ENCODE measurements at places on chromosomes 3 and 15.

DNA sequence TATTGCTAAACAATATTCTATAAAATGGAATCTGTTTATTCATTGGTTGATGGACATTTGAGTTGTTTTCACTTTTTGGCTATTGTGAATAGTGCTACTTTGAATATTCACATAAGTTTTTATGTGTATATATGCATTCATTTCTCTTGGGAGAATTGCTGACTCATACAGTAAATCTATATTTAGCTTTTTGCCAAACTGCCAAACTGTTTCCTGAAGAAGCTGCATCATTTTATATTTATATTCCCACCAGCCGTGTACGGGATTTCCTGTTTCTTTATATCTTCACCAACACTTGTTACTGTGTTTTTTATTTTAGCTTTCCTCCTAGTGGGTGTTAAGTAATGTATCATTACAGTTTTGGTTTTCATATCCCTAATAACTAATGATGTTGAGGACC, 12.5 kb upstream of the TCAIM start:
- no peak for DNase-seq

DNA sequence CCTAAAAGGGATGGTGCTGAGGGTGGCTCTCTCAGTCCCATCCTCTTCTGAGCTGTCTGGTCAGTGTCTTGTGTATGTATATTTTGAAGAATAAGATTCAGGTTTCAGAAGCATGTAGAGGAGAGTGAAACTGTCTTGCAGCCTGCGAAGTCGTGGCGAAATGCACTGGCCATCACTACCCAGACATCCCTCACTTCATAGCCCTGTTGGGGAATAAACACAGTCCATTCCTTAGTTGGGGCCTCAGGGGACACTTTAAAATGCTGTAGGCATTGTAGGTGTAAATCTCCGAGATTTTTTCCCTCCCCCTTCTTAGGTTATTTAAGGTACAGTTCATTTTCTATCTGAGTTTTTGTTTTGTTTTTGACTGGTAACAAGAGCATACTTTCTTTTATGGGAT, 93.8 kb downstream of the DNASE1L3 start:
- no peak for DNase-seq

DNA sequence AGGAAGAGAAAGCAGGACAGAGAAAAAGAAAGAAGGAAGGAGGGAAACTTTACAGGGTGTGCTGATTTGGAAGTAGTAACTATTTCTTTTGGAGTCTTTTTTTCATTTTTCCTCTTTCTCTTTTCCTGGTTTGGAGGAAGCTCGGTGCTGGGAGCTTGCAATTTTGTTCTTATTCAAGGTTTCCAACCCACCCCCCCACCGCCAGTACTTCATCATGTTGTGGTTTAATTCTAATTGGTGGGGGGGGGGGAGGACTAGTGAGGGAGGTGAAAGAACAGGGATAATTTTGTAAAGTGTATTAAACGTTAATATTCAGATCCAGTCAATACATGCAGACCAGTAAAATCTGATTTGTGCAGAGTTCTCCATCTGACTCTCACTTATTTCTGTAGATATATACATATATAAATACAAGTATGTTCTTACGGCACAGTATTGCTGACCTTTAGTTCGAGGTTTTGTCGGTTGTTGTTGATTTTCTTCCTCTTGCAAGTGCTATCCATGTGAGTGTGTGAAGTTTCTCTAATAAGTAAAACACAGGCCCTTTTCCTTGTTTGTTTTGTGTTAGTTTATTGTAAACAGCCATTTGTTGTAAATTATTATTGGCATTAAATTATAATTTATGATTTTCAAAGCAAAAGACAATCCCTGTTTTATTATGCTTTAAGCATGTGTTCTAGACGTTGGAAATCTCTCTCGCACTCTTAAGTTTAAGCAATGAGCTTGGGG, 9.3 kb downstream of the NR2F2 start:
- no peak for DNase-seq

DNA sequence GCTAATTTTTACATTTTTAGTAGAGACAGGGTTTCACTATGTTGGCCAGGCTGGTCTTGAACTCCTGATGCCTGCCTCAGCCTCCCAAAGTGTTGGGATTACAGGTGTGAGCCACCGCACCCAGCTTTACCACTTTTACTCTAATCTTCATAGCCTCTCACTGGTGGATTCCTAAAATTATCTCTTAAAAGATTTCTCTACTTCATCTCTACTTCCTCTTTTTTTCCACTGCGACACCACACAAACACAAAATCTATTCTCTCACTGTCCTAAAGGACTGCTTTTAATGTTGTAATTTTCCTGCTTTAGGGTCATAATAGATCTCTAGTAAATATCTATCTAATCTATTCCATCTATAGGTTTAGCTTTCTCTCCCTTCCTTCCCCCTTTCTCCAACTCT, 34.0 kb upstream of the TBL1XR1 start:
- DNase-seq, result no peak

GRCh38 chr3:131900891-131901290, 133.9 kb downstream of the CPNE4 start:
- DNase-seq, result no peak

DNA sequence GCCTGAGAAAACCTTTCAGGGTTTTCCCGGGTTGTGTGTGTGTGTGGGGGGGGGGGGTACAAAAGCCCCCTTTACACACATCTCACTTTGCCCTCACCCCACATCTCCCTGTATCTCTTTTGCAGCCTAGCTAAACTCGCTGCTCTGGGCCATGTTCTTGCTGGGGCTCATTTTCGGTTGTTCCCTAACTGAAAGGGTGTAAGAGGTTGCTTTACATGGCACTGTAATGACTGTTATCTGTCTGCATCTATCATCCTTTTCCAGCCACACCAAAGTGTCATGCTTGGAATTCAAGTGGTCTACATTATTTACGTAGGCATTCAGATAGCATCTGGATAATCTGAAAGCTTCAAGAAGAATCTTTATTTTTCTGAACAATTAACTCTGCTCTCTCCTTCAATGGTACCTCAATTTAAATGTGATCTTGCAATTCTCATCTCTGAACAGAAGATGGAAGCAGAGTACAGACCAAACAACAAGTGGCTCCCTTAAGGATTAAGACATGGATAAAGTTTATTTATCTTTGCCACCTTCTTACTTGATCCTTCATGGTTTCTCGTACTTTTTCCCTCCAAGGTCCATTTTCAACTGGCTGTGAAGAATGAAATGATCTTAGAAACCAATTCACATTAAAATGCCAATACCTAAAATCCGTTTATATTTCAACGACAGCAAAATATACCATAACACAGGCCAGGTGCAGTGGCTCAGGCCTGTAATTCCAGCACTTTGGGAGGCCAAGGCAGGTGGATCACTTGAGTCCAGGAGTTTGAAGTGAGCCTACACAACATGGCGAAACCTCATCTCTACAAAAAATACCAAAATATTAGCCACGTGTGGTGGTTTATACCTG, 34.9 kb downstream of the DCLK3 start:
- no peak for DNase-seq

DNA sequence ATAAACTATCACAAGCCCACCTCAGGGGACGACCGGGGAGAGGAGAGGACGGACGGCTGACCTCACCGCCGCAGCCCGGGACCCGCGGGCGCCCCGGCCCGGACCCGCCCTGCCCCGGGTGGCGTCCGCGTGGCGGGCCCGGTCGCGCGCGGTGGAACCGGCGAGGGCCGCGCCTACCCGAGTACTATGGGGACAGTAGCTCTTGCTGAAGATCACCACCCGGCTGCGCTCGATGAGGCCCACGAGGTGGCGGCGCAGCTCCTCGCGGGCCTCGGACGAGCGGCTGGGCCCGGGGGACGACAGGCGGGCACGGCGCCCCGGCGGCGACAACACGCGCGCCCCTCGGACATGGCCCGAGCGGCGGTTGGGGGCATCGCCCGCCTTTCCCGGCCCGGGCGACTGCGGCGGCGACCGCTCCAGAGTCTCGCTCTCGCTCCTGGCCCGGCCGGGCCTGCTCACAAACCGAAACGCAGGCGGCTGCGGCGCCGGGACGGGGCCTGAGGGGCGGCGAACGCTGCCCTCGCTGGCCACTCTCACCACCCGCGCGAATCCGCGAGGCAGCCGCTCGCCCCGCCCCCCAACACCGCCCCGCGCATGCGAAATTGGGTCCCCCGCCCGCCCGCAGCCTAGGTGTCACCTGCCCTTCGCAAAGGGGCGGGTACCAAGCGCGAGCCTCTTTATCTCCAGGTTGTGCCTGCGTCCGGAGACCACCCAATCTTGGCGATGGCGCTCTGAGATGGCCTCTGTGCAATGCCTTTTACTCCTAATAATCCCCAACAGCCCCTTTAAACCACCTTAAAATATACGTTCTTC, at the start of gene TXNRD3:
TXNRD3 (minus strand) TSS at position 554 of the 813 bp plus-strand sequence.
- peak; percentile 44 for DNase-seq

DNA sequence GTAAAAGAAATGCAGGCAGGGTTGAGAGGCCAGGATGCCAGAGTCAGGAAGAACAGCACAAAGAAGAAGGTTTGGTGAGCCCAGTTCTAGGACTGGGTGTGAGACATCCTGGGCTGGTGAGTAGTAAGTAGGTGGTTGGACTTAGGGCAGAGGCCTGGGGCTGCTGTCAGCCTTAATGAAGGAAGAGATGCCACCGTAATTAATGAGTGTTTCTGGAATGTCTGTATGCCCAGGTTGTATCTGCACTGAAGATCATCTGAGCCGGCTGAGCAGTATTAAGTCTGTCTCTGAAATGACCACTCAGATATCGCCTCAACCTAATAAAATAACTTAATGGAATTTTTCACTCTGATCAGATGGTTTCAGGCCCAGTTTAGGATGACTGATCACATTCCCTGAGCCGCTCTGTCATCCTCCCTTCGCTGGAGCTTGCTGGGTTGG, 532.9 kb upstream of the IL12A start:
- DNase-seq, result no peak

DNA sequence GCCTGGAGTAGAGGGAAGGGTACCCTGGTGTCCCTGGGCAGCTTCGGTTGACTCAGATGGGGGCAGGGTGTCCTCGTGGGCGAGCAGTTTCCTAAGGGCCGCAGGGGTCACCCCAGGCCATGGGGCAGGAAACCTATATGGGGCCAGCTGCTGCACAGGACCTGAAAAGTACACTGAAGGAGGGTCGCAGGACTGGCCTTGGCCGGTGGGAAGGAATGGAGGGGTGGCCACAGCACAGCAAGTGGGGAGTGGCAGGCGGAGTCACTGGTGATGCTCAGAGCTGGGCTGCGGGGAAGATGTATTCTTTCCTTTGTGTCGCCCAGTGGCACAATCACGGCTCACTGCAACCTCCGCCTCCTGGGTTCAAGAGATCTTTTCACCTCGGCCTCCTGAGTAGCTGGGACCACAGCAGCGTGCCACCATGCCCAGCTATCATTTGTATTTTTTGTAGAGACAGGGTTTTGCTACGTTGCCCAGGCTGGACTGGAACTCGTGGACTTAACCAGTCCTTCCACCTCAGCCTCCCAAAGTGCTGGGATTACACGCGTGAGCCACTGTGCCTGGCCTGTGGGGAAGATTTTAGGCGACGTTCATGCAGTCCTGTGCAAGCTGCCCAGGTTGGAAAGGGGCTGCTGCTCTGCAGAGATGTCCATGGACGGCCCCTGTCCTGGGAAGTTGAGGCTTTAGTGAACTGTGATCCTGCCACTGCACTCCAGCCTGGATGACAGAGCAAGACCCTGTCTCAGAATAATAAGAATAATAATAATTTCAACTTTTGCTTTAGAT, 57.2 kb downstream of the EFCAB12 start:
- DNase-seq, result no peak

DNA sequence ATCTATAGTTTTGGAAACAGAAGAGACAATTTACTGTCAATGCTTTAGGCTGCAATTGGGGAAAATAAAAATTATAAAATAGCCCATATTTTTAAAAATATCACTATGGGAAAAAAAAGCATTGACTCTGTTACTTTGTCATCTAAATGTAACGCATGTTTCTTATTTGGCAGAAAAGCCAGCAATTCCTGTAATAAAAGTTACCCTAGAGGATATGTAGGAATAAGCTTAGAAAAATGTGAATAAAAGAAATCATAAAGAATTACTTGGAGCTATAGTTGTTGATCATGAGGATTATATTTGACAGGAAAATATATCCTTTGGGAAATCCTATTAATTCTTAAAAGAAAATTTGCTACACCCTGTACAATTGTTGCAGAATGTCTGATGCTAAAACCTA, 515.4 kb upstream of the IL12A start:
- DNase-seq, result no peak

DNA sequence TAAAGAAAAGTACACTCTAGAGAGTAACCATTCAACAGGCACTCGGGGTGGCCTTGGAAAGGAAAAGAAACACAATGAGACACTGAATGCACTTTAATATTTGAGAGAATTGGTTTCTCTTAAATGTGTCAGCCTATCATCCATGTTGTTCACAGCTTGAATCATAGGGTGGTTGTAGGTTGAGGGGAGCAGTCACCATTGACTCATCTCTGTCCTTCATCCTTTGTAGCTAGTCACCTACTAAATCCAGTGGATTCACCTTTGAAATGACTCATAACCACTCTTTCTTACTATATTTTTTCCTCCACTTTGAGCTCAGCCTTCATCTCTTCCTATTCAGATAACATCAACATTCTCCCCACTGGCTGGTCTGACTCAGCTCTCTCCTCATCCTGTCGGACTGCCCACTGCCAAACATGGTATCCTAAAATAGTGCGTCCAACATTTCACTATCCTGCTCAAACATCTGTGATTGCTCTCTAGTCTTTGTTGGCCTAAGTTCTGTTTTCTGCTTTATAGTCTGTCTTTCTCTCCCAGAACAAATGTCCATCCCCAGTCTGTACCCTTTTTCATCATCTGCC, 182.7 kb upstream of the GADL1 start:
- DNase-seq, result no peak

GRCh38 chr15:68305420-68305871, 27.9 kb downstream of the FEM1B start:
- DNase-seq, result no peak

GRCh38 chr3:159488602-159489001, 500.0 kb upstream of the IL12A start:
- no peak for DNase-seq

DNA sequence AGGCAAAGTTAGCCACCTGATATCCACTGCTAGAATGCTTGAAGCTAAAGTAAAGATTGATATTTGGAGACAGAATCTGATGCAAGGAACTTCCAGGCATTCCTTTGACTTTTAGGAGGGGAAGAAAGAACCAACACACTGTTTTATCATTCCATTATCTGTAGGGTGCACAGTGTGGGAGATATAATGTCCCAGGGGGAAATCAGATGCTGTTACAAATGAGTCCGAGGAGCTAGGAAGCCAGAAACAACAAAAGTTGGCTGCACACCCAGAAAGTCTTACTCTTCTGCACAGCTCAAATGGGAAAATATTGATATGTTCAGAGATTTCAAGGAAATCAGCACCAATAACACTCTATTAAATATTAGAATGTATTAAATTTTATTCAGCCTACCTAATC, 113.6 kb upstream of the ROBO1 start:
- DNase-seq, result no peak

DNA sequence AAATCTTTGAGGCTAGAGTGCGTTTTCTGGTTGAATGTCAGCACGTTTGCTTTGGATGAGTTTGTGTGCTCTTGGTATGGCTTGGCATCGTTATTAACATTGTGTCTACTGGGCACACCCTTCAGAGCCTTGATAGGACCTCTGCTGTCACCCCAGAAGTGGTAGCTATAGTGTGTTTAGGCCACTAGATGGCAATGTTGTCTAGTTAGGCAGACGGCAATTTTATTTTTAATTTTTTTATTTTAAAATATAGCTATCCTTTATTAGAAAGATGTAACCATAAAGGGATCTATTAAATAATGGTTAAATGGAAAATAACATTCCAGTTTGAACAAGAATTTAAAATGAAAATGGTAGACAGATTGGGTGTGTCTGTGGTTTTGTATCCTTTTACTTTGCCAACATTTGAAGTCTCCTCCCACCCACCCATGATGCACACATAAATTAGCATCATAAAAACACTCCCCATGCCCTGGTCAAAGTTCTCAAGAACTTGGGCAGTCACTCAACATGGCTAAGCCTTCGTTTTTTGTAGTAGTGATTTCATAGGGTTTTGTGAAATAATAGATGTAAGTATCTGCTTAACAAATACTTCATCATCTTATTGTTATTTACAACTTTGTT, 200.7 kb downstream of the KCNH8 start:
- DNase-seq, result no peak
